Activated CD4-positive, alpha-beta T cell treated with anti-CD3 and anti-CD28 coated beads, Interleukin-2, amount 50 U/mL, for 24 hours (primary cell): ENCODE measurements at places on chromosomes 5 and 9.

GRCh38 chr9:106127776-106128175 is 433.4 kb downstream of the TMEM38B start:
- no peak for DNase-seq

- DNase-seq, result no peak
Measured at GRCh38 chr9:97695995-97696802, 941 bp downstream of the XPA start.

DNA sequence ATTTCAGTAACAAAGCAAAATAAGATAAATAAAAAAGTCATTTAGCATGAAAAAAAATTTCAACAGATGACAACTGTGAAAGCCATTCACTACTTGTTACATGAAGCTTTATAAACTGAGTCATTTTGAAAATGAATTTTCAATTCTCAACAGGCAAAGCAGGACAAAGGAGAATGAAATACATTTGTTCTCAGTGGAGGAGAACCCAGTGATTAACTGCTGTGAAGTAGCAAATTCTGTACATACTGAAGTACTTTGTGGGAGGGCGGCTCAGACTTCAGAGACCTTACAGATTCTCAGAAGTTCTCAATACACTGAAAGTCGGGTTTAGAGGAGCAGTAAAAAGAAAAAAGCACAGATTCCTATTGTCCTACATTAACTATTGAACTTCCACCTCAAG is 21.7 kb downstream of the SKIC3 start:
- no peak for DNase-seq

DNA sequence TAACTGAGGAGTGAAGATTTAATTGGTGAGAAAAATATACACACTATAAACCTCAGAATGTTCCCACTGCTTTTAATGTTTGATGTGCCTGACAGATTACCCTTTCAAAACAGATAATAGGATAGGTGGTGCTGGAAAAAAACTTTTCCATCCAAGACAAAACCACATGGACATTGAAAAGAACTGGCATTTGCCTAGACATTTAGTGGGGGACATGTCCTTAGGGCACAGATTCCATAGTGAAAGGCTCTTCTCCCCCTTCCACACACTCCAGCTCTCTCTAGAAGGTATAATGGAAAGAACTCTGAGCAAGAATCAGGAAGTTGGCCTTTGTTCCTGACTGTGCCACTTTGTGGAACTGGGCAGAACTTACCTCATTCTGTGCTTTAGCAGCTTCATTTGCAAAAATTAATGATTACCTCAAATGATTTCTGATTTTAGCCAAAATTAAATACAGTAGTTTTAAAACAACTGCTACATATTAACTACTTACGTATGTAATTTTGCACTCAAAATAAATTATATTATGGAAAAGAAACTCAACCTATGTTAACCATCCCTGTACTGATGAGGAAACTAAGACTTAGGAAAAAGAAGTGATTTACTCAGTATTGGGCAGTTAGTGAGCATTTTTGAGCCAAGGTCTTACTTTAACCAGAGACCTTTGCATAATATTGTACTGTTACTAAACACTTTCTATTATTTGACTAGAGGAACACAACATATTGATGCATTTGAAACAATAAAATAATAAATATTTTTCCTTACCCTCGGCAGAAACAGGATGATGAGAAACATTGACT is 43.3 kb downstream of the TMC1 start:
- no peak for DNase-seq

DNA sequence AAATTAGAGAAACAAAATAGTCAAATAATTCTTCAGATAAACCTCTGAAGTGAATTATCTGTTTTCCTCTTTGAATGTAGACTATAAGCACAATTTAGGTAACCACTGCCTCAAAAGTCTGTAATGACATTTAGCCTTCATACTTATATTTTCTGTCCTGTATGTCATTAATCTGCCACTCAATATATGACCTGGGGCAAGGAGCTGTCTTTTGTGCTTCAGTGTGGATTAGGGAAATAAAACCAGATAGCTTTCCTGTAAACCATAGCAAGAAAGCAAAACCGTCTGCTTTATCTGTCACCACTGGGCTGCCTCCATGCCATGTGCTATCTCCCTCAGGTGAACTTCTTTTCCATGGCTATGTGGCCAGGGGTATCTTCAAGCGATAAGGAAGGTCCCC is 606.6 kb upstream of the C9orf72 start:
- DNase-seq, result no peak

DNA sequence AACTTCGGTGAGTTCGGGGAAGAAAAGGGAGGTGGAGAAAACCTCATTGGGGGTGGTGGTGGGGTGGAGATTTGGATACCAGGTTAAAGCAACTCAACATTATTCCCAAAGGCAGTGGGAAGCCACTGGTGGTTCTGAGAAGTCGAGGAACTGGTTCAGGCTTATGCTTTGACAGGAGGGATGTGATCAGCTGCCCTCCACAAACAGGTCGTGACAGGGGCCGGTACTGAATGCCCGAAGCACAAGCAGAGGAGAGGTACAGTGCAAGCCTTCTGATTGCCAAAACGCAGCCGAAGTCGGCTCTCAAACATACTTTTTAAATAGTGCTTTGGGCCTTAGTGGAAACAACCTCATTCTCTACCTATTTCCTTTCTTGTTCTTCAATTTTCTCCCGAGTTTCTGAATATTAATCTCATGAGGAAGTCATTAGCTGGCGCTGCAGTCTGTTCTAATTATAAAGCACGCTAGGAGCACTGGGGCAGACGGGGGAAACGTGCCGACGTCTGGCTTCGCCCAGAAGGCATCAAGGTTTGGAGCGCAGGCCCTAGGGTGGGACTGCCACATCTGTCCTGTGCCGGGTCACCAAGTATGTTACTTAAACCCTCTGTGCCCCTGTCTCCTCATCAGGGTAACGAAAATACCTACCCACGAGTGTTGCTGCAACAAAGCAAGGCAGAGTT is 27.3 kb downstream of the SHB start:
- DNase-seq, result no peak

- DNase-seq, result no peak
Measured at GRCh38 chr5:151270599-151270998, 17.6 kb downstream of the GM2A start.

DNA sequence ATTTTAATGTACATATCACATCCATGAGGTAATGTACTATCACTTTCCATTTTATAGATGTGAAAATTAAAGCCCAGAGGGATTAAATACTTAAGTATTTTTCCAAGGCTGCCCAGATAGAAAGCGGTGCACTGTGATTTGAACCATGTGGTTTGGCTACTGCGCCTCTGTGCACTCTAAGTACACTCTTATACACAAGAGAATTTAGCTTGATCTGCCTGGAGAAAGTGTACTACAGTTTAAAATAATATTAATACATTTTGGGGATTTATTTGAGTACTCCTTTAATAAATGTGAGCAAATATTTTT is 360.4 kb upstream of the ACTBL2 start:
- no peak for DNase-seq

DNA sequence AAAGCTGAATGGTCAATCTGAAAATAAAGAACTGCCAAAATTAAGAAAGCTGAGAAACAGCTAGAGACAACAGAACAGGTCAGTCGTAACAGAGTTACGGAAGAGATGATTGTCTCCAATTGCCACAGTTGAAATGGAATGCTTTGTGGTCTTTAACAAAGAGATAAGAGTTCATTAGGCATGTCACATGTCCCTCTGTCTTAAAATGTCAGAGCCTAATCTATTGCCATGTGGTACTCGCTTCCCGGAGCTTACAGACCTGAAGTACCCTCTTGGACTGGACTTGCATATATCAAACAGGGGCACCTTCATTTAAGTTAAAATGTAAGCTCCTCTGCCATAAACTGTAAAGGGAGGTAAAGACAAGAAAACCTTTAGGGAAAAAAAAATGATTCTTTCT is 19.7 kb downstream of the TTC39B start:
- DNase-seq, result no peak

- DNase-seq, result no peak
Measured at GRCh38 chr9:125831054-125831453, 83.9 kb downstream of the PBX3 start.

- no peak for DNase-seq
Measured at GRCh38 chr9:129177443-129177790, 644 bp downstream of the IER5L start.

DNA sequence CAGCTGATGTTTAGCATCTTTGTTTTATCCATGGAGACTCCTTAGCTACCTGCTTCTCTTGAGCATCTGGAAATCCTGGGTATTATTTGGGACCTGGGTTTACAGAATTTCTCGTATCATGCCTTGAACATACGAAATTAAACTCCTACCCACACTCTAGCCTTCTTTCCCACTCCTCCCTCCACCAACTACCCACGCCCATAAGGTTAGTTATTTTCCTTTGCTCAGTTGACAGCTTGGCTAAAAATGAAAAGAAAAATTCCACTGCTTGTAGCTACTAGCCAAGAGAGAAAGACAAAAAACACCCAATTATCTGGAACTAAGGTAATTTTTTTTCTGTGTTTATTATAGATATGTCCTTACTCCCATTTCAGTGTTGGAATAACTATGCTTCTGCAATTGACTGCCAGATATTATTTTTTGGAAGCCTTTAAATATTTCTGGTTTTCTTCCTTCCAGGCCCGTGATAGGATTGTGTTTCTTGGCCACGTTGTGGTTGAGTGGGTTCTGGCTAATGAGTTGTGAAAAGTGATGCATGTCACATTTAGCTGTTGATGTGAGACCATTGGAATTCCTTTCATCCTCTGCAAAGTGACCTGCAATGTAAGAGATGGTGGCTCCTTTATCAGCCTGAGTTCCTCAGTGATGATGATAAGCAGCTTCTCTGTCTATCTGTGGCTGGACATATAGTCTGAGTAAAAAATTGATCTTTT is 308.1 kb downstream of the LRRC70 start:
- no peak for DNase-seq

- DNase-seq, result no peak
Measured at GRCh38 chr5:84290161-84290560, 94.5 kb downstream of the EDIL3 start.

GRCh38 chr5:3597167-3598007 is 1.8 kb downstream of the IRX1 start:
- DNase-seq, result no peak

- no peak for DNase-seq
Measured at GRCh38 chr5:150559088-150559487, 51.2 kb downstream of the NDST1 start.

DNA sequence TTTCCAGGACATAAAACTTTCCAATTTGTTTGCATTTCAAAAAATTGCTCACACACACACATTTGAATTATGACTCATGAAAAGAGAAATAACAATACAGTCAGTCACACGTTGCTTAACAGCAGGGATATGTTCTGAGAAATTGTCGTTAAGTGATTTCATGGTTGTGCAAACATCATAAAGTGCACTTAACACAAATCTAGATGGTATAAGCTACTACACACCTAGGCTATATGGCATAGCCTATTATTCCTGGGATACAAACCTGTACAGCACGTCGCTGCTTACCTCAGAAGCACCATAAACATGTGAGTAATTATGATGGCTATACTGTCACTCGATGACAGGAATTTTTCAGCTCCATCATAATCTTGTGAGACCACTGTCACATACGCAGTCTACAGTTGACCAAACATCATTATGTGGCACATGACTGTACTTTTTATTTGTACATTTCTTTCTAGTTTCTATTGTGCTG is 378.2 kb downstream of the ACTL7B start:
- no peak for DNase-seq

DNA sequence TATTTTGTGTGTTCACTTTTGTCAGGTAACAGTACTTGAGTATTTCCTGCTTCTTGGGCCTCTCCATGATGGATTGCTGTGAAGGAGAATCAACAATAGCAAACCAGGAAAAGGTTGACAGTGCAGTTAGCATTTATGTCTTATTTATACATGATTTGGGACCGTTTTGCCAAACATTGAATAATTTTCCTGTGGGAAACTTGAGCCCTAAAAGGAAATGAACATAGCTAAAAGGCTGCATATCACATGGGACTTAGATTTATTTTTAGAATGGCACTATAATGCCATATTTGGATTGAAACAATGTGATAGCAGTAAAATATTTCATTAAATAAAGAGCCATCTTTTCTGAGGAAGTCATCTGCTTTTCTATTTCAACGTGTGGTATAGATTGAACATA is 15.3 kb downstream of the GPR21 start:
- DNase-seq, result no peak

GRCh38 chr5:14525397-14525796 is 56.2 kb upstream of the OTULINL start:
- DNase-seq, result no peak

DNA sequence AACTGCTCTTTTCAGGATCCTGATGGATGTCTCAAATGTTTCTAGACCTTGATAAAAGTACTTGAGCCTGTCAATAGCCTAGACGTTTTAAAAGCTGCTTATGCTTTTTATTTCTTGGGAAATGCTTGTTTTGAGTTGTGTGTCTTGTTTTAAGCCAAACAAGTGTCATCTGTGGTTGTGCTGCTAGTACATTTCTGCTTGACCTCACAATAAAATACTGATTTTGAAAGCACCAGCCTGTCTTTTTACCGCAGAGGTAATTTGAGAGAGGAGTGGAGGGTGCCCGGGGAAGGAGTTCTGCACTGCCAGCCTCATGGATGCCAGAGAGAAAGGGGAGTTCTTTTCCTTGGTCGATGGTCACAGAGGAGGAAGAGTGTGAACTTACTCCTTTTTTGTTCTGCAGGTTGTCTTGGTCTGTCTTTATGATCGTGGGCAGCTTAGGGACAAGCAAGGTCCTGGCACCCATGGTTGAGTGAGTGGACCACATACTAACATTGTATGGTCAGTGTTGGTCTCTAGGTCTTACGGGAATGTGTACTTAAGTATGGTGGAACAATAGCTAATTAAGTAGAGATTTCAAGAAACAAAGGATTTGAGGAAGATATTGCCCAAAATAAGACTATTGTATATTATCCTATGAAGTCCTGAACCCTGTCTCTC is 61.0 kb downstream of the TRIO start:
- DNase-seq, result no peak

DNA sequence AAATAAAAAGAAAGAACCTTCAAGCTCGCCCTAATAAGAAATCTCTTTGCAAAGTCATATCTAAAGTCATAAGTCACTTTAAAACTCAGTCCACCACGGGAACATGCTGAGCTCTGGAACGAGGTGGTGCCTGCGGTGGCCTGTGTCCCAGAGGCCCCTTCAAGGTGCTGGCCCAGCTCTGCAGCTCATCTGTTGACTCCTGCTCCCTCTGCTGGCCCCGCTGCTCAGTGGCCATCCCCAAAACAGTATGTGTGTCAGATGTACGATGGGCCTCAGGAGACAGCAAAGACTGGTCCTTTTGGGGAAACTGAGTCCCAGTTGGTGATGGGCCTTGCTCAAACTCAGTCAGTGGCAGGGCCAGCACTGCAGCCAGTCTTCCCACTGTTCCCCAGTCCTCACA is 22.8 kb upstream of the FOXB2 start:
- DNase-seq, result no peak

DNA sequence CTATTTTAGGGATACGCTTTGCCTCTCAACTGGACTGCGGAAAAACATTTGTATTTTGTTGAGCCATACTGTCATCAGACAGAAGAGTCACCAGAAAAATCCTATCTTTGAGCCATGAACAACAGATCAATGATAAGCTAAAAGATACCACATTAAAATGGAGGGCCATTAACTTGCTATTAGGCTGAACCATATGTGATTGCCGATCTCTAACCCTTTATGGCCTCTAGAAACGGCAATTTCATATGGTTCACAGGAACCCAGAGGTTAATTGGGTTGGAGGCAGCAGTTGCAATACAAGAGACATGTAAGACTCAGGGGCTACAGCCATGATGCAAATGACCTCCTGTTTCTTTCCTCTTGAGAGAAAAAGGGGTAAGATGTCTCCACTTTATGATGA is 69.8 kb downstream of the MYO10 start:
- no peak for DNase-seq

- no peak for DNase-seq
Measured at GRCh38 chr5:28249771-28250415, 1211.5 kb upstream of the CDH9 start.
